Naive thymus-derived CD8-positive, alpha-beta T cell (primary cell): ENCODE measurements at places on chromosomes 2 and 18. TPM values are rescaled to one million over a fixed set of nuclear protein-coding genes. Genes with fewer than 3 reads are reported as not detected.

The TGFA gene
- total RNA-seq, result 1.5 TPM

The AP1S3 gene
- 2.1 TPM for total RNA-seq

DNA sequence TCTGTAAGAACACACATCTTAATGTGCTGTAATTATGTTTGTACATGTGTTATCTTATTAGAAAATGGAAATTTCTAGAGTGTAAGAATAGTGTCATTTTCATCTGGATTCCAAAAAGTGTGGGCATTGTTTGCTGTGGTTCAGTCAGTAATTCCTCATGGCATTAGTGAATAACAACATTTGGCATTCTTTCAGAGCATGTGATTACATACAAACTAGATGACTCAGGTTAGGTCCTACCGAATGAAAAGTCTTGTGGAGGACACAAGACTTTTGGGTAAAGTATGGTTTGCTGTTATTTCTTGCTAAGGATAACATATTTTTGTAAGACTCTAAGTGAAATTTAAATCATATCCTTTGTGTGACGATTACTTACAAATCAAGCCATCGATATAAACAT lies 593.1 kb upstream of the NRXN1 start:
- H3K27ac ChIP-seq, result no peak overlapping the region
- no peak for DNase-seq
- H3K36me3 ChIP-seq, result no peaks in the 10 kb centered on the region
- no peaks in the 10 kb centered on the region for H3K27me3 ChIP-seq
- H3K4me3 ChIP-seq, result no peak overlapping the region

The BOD1L2 gene
- total RNA-seq, result not detected

The AKAIN1 gene
- total RNA-seq, result not detected

The SRBD1 gene
- total RNA-seq, result 24.5 TPM

DNA sequence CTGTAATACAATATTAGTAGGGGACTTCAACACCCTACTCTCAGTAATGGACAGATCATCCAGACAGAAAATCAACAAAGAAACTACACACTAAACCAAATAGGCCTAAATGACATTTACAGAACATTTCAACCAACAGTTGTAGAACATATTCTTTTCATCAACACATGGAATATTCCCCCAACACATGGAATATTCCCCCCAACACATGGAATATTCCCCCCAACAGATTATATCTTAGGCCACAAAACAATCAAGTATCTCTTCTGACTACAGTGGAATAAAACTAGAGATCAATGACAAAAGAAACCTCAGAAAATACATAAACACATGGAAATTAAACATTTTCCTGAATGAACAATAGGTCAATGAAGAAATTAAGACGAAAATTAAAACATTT lies 187.2 kb upstream of the RBBP8 start:
- H3K27ac ChIP-seq, result no peak overlapping the region
- no peak for DNase-seq
- H3K36me3 ChIP-seq, result peaks cover 13% of the 10 kb centered on the region
- no peaks in the 10 kb centered on the region for H3K4me1 ChIP-seq
- H3K4me3 ChIP-seq, result no peak overlapping the region

DNA sequence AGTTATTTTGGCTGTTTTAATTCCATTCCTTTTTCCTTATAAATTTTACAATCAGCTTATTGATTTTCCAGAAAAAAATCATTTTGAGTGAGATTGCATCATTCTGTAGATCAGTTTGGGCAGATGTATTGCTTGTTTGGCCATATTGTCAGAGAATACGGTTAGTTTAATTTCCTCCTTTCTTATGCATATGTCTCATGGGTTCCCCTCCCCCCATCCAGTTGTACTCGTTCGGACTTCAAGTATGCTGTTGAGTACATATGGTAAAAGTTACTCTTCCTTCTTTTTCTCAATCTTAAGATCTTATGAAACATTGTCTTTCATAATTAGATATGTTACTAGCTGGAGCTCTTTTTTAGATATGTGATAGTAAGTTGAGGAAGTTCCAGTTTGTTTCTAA lies 131.2 kb upstream of the TTC27 start:
- peaks cover 12% of the 10 kb centered on the region for H3K36me3 ChIP-seq
- no peaks in the 10 kb centered on the region for H3K27me3 ChIP-seq
- no peak for DNase-seq
- no peak overlapping the region for H3K4me3 ChIP-seq
- H3K4me1 ChIP-seq, result no peaks in the 10 kb centered on the region
- H3K27ac ChIP-seq, result no peak overlapping the region

DNA sequence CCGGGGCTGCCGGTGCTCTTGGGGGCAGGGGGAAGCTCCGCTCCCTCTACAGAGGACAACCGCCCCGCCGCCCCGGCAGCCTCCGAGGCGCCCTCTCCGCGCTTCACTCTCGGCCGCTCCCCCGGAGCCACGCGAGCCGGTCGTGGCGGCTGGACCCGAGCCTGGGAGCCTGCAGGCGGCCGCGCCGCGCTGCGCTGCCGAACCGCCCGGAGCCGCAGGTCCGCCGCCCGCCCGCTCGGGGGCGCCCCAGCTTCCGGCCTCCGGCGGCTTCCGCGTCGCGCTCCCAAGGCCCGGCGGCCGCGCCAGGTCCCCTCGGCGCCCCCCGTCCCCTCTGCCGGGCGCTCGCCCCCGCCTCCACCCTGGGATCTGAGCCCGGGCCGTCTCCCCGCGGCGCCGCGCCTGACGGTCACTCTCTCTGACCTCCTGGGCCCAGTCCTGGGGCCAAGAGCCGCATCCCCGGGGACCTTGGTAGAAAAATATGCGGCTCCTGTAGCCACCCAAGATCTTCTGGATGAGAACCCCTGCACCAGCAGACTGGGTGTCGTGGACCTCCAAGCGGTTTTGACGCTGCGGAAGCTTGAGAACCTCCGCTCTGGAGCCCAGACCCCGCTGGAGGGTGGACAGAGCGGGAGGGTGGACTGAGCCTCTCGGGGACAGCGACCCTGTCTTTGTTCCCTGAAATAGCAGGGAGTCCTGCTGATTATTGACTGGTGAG lies 44.3 kb downstream of the SERTAD2 start:
- peaks cover 4% of the 10 kb centered on the region for H3K4me1 ChIP-seq
- H3K27ac ChIP-seq, result peak overlapping the region; percentile 60
- no peaks in the 10 kb centered on the region for H3K36me3 ChIP-seq
- peak overlapping the region; percentile 82 for H3K4me3 ChIP-seq
- peak; percentile 73 for DNase-seq

The CLEC4F gene
- not detected for total RNA-seq

The GATA6 gene
- total RNA-seq, result not detected
